ENCODE measurements at places on chromosomes 12 and 14.

DNA sequence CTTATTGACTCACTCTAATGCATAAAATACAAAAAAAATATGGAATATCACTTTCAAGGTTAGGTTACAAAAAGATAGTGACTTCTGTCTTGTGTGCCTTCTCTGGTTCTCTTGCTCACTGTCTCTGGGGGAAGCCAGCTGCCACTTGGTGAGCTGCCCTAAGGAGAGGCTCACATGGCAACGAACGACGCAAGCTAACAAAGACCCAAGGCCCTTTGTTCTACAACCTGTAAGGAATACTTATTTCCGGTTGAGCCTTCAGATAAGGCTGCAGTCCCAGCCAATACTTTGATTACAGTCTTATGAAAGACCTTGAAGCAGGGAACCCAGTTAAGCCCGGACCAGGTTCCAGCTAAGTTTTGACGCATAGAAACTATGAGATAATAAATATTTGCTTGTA, 242.4 kb upstream of the TBX3 start:
- DNase-seq, result no peak

GRCh38 chr12:51714666-51715065, 123.6 kb downstream of the SCN8A start:
- DNase-seq, result no peak

- DNase-seq, result no peak
Measured at GRCh38 chr14:105333613-105334364, 19.2 kb downstream of the PACS2 start.

GRCh38 chr12:120961604-120962531, 16.5 kb upstream of the HNF1A start:
- no peak for DNase-seq

GRCh38 chr14:95264271-95264973, 55.3 kb downstream of the CLMN start:
- no peak for DNase-seq

DNA sequence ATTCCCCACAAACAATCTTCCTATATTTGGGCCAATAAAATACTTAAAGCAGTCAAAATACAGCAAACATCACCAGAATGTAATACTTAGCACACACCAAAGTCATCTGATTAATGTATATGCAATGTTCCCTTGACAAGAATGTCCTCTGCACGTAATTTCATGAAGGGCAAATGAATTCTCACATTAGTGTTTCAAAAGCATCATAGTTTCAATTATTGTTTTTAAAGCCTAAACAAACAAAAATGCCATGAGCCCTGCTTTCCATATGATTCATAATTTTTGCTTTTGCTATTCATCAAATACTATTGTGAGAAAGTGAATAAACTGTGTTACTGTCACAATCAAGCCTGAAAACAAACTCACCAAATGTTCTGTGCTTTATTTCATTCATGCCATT, 156.0 kb downstream of the EPS8 start:
- DNase-seq, result no peak

- no peak for DNase-seq
Measured at GRCh38 chr12:15858353-15858752, 23.8 kb upstream of the STRAP start.

GRCh38 chr12:50017641-50018040, 7.7 kb downstream of the RACGAP1 start:
- no peak for DNase-seq

- DNase-seq, result no peak
Measured at GRCh38 chr14:73759183-73759713, 45.1 kb upstream of the PNMA1 start.

All from esophagus squamous epithelium (tissue), 5 donors.